ENCODE measurements at places on chromosomes 7 and 10.

DNA sequence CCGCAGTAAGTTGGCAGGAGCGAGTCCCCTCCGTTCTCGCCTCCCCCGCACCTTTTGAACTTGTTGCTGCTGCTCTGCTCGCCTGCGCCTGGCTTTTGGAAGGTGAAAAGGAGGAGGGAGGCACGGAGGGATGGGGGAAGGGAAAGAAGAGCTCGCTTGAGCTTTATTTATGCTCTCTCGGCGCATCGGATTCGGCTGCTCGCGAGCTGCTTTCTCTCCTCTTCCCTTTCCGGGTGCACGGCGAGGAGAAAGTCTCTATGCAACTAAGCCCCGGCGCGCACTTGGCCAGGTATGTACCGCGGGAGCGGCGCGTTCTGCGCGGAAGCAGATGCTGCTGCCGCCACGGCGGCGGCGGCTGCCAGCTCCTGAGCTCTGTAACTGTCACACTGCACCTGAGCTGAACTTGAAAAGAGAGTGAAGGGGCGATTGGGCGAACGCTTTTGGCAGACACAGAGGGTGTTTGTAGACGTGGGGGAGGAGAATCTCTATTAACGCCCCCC is 551 bp downstream of the KCND2 start:
- no peak for DNase-seq

DNA sequence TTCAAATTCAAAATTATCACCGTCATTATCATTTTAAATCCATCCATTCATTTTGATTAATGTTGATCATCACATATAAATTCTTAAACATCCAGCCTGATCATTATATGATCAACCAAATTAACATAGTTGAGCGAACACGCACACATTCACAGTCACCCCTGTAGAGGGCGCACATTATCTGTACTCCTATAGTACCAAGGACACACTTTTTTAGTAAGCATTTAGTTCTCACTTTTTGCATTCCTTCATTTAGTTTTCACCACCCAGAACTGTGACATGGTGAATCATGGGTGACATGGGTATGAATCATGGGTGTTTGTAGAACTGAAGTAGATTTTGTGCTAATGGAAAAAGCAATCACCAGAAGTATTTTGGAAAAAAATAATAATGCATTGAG is 26.0 kb upstream of the ZNF735 start:
- no peak for DNase-seq

DNA sequence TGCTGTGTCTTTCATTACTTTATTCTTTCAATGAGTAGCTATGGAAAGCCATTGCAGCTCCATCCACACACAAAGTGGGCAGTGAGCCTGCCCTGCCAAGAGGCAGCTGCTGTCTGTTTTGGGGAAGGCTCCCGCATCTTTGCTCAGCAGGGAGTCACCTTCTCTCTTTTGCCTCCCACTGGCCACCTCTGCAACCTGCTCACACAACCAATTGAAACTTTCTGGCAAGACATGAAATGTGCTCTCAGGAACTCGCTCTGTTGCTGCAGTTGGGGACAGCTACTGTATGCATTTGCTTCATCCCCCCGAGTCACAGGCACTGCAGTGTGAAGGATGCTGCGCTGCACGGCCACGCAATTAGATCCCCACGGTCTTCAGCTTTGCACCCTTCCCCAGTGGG is 244.8 kb upstream of the NFE2L3 start:
- no peak for DNase-seq

- DNase-seq, result no peak
Measured at GRCh38 chr7:83643739-83644138, 5.2 kb downstream of the SEMA3E start.

DNA sequence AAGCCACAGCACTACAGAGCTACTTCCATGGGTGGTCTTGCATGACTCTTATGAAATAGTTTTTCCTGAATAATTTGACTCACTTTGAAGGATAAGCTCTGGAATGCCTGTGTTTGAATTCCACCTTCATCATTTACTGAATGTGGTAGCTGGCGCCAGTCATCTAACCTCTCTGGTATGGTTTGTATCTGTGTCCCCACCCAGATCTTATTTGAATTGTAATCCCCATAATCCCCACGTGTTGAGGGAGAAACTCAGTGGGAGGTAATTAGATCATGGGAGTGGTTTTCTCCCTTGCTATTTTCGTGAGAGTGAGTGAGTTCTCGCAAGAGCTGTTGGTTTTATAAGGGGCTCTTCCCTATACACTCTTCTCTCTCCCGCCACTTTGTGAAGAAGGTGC is 11.2 kb upstream of the SLC13A1 start:
- no peak for DNase-seq

GRCh38 chr7:158840604-158841003 is 11.3 kb upstream of the ESYT2 start:
- DNase-seq, result no peak

Measured in activated naive CD8-positive, alpha-beta T cell treated with anti-CD3 and anti-CD28 coated beads, Interleukin-2, amount 50 U/mL, for 24 hours (primary cell).